ENCODE measurements at places on chromosomes 16 and 17. TPM values are rescaled to one million over a fixed set of nuclear protein-coding genes. Genes with fewer than 3 reads are reported as not detected.

ELOB gene
- total RNA-seq, result 231 TPM

LGALS9B gene
- total RNA-seq, result not detected

HAP1 gene
- not detected for total RNA-seq

GRCh38 chr16:79257953-79258490 lies 342.5 kb downstream of the MAF start:
- no peak for DNase-seq

HES7 gene
- total RNA-seq, result 0.70 TPM

STX1B gene
- 4.0 TPM for total RNA-seq

DNA sequence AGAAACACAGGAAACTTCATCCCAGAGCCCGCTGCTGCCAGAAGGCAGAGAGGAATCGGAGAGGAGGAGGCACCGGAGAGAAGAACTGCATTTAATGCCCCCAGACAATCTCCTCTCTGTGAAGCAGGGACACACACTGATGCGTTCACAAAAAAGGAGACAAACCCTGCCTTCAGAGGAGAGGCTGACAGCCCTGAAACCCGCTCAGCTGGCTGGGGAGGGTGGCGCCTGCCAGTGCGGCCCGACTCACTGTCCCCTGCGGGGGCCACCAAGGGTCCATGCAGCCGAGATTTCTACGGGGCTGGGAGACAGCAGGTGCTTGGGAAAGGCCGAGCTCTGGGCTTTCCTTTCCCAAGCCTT lies 21.9 kb upstream of the CACNG1 start:
- no peak for DNase-seq

GRCh38 chr16:88911946-88912310 lies 45.5 kb upstream of the PABPN1L start:
- DNase-seq, result no peak

UTS2R gene
- total RNA-seq, result not detected

DNA sequence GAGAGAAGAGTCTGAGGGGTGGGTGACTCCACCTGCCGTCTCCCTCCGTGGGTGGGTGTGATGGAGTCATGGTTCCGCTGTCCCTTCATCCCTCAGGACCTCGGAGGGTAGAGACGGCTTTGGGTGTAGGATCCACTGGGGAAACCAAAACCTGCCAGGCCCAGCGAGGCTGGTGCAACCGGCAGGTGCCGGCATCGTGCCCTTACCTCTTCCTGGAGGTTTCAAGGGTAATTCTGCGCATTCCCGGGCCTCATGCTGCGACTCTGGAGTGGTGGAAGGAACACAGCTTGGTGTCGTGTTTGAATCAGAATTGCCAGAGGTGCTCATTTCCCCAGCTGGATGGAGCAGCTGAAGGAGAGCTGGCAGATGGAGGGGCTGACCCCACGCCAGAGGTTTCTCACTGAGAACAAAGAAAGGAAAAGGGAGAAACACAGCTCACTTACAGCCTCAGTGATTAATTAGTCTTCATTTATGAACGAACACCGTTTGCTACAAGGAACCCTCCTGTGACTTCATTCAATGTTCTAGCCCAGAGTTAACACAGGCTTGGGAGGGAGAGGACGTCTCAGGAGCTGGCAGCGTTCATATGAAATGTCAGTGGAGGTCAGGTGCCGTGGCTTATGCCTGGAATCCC lies 16.3 kb upstream of the ATP2A3 start:
- peak; percentile 66 for DNase-seq

GRCh38 chr16:47713225-47713595 lies 252.1 kb downstream of the PHKB start:
- DNase-seq, result no peak

EME1 gene
- 1.9 TPM for total RNA-seq

GRCh38 chr16:12602811-12603698 lies 200.6 kb downstream of the CPPED1 start:
- no peak for DNase-seq

All from chondrocyte (in vitro differentiated cells).